ENCODE measurements at places on chromosomes 16 and 17. TPM values are rescaled to one million over a fixed set of nuclear protein-coding genes. Genes with fewer than 3 reads are reported as not detected.

DNA sequence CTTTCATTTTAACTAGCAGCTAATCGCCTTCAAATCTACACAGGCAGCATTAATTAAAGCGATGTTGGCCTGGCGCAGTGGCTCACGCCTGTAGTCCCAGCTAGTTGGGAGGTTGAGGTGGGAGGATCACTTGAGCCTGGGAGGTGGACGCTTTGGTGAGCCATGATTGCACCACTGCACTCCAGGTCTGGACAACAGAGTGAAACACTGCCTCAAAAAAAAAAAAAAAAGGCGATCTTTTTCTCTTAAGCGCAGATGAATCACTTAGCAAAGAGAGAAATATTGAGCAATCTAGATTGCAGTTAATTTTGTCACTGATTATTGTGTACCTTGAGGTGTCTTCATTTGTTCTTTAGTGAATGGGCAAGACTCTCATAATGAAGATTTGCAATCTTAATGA is 12.4 kb downstream of the SNTB2 start:
- H3K36me3 ChIP-seq, result peaks cover 5% of the 10 kb centered on the region
- DNase-seq, result no peak
- no peaks in the 10 kb centered on the region for H3K27me3 ChIP-seq
- H3K4me3 ChIP-seq, result no peak overlapping the region
- no peak overlapping the region for H3K27ac ChIP-seq

DNA sequence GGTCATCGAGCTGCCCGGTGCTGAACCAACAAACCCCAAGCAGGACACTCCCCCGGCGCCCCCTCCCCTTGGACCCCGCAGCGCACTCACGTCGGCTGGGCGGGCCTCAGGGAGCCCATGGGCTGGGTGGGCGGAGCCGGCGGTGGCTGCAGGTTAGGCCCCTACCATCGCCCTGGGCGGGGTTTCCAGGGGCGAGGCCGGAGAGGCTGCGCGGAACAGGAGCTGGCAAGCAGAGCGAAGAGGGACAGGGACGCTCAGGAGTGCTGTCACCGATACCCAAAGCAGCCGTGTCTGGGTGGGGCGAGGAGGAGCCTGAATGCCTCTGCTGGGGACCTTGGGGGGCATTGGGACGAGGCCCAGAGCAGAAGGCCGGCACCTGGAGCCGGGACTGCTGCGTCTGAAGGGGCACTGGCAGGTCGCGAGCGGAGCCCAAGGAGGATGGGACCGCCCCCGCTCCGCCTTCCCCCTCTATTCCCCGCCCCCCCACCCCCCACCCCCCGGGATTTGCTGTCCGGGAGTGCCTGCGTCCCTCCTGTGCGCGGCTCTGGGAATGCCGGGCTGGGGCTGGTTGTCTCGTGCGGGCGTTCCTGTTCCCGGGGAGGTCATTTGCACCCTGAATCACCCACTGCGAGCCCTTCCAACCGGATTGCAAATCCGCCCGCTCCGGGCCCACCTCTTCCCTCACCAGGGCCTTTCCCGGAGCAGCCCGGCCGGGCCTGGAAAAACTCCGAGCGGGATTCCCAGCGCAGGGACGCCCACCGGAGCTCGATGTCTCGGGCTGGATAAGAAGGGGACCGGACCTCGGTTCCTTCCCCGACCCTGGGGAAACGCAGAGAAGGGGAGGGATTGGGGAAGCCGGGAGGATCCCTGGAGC is 902 bp downstream of the ARHGAP27 start:
- peaks cover 39% of the 10 kb centered on the region for H3K27me3 ChIP-seq
- no peak overlapping the region for H3K27ac ChIP-seq
- DNase-seq, result peak; percentile 61
- H3K36me3 ChIP-seq, result peaks cover 10% of the 10 kb centered on the region
- peaks cover 16% of the 10 kb centered on the region for H3K4me1 ChIP-seq
- peak overlapping the region; percentile 25 for H3K4me3 ChIP-seq

GRCh38 chr16:50498431-50499155 is 49.6 kb upstream of the NKD1 start:
- DNase-seq, result no peak
- H3K36me3 ChIP-seq, result no peaks in the 10 kb centered on the region
- no peak overlapping the region for H3K4me3 ChIP-seq
- no peaks in the 10 kb centered on the region for H3K27me3 ChIP-seq
- H3K27ac ChIP-seq, result no peak overlapping the region

The KRT39 gene
- total RNA-seq, result not detected

The RGS11 gene
- not detected for total RNA-seq

DNA sequence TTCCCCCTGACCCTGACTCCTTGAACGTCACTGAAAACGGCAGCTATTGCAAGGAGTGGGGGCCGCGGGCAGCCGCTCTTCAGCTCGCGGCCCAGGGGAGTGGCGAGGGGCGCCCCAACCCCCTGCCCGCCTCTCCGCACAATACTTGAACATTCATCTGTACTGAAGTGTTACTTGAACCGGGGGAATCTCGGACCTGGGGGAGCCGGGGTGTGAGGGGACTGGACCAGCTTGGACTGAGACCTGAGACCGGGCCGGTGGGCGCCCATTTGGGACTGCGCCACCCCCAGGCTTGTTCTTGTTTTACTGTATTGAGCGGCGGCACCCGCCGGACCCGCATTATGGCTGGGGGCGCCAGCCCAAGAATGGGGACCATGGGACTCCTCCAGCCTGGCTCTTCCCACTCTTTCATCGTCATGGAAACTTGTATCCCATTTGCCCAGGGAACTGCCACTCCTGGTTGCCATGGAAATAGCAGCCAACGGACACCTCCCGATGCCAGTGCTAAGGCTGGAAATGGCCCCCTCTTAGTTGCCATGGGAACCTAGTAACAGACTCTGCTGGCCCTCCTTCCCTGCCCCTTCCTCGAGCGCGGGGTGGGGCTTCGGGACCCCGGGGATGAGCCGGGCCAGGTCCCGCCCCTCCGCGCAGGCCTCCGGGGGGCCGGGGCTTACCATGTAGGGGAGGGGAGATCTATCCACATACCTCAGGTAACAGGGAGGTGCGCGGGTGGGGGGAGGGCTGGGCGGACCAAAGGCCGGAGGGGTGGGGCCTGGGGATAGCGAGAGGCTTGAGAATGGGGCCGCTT is 805 bp upstream of the ORAI3 start:
- H3K36me3 ChIP-seq, result peaks cover 17% of the 10 kb centered on the region
- no peaks in the 10 kb centered on the region for H3K27me3 ChIP-seq
- H3K4me1 ChIP-seq, result peaks cover 17% of the 10 kb centered on the region
- H3K27ac ChIP-seq, result peak overlapping the region; percentile 46

DNA sequence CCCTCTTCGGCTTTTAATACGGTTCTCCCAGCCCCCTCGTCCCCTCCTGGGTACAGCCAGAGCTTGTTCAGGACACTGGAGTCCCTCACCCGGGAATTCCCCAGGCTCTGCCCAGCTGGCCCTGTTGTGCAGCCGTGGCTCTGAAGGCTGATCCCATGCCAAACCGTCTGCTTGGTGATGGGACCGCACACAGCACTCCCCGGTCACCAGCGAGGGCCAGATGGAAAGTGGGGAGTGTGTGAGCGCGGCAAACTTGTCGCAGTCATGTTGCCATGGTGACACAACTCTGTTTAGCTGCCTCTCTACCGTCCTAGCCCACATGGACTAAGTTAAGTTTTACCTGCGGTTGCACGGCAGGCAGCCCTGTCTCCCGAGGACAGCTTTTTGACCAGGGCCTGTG is 107.9 kb downstream of the RAP1GAP2 start:
- no peaks in the 10 kb centered on the region for H3K4me1 ChIP-seq
- no peaks in the 10 kb centered on the region for H3K27me3 ChIP-seq
- H3K36me3 ChIP-seq, result no peaks in the 10 kb centered on the region
